ENCODE measurements at places on chromosomes 1 and 21. TPM values are rescaled to one million over a fixed set of nuclear protein-coding genes. Genes with fewer than 3 reads are reported as not detected.

DNA sequence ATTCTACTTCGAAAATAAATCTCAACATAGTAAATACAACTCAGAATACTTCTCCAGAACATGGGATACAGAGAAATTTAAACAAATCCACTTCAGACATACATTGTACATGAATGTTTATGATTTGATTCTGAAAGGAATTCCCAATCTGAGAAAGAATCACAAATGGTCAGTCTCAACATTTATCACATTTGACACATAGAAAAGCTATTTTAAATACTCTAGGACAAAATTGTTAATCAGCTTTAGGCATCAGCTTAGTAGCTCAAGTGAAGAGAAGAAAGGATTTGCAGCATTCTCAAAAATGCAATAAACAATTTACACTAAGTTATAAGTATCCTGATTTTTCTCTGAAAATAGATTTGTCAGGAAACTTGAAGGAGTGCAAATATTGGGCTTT, 184.8 kb downstream of the PTPRC start:
- no peak for DNase-seq

DNA sequence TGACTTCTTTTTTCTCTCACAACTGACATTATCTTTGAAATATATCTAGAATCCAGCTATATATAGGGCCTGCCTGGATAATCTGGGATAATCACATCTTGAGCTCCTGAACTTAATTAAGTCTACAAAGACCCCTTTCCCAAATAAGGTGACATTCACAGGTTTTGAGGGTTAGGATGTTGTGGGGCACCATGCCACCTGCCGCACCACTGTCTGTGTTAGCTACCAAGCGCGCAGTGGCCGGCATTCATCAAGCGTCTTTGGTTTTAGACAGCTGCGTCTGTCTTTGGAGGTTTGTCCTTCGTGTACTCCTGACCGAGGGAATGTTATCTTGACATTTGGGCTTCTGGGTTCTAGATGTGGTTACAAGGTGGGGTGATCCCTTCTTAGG, 7.5 kb downstream of the TRAPPC10 start:
- no peak for DNase-seq

DNA sequence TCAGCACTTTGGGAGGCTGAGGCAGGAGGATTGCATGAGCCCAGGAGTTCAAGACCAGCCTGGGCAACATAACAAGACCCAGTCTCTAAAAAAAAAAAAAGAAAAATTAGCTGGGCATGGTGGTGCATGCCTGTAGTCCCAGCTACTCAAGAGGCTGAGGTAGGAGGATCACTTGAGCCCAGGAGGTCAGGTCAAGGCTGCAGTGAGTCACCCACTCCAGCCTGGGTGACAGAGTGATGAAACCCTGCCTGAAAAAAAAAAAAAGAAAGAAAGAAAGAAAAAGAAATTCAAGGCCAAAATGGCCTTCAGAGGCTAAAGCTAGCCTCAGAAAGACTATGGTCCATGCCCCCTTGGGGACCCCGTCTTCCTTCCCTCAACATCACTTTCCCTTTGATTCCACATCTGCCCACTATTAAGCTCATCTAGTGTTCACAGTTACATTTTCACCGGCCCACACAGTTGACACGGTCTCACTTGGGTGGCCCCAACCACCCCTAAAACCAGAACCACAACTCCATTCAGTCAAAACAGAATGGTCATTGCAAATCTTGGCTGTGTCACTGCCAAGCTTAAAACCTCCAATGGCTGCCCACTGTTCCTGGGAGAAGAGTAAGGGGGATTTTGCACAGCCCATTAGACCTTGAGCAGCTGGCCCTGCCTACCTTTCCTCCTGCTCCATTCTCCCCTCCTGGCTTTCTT, 2.1 kb upstream of the CAPN8 start:
- no peak for DNase-seq

The GPR25 gene
- not detected for polyA plus RNA-seq

DNA sequence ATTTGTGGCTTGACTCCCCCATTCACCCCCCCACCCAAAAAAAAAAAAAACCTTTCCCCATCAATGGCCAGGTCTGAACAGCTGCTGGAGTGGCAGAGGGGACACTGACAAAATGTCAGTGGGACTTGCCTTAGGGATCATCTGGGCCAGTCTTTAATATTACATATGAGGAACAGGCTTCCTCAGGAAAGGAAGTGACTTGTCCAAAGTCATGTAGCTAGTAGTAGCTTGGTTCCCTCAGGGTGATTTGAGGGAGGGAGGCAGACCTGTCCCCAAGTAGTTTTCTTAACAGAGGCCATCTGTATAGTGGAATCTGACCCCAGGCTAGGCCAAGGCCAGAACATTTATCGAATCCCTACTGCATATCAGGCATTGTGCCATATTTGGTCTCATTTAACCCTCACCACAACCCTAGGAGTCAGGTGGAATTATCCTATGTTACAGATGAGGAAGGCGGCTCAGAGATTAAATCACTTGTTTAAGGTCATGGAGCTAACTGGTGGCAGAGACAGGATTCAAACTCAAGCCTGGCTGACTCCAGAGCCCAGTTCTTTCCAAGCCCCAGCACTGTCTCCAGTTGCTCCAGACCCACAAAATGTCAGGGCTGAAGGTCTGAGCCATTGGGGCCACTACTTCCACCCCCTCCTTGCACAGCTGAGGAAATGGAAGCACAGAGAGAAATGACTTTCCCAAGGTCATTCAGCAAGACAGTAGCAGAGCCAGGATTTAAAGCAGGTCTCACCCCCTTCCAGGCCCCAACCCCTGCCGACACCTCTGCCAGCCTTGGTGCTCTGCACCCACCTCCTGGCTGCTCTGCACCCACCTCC, 10.4 kb downstream of the ZBTB7B start:
- DNase-seq, result no peak

The FMO4 gene
- polyA plus RNA-seq, result 0.61 TPM

The KPRP gene
- not detected for polyA plus RNA-seq

The TTC34 gene
- 0.03 TPM for polyA plus RNA-seq

The SLC1A7 gene
- polyA plus RNA-seq, result 0.59 TPM
